ENCODE measurements at places on chromosomes 7 and 10.

GRCh38 chr7:75646571-75647102 lies 92.1 kb downstream of the HIP1 start:
- DNase-seq, result no peak

GRCh38 chr7:77409739-77410547 lies 6.2 kb downstream of the GSAP start:
- DNase-seq, result no peak

GRCh38 chr7:145224775-145225174 lies 388.9 kb upstream of the TPK1 start:
- DNase-seq, result no peak

GRCh38 chr7:44953156-44953555 lies 25.7 kb downstream of the MYO1G start:
- DNase-seq, result no peak

DNA sequence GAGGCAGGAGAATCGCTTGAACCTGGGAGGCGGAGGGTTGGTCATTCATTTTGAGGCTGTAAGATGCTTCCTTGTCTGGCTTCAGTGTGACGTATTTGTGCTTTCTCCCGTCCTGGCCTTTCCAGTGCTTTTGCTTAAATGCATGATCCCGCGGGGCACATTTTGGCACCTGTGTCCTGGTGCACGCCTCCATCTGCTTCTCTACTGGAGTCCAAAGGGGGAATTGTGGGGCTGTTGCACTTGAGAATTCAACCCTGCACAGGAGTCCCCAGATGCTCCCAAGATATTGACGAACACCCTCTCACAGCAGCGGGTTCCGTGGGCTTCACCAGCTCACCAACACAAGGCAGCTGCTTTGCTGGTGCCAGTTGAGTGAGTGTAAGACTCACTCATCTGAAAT lies 10.3 kb upstream of the LRRC27 start:
- no peak for DNase-seq

DNA sequence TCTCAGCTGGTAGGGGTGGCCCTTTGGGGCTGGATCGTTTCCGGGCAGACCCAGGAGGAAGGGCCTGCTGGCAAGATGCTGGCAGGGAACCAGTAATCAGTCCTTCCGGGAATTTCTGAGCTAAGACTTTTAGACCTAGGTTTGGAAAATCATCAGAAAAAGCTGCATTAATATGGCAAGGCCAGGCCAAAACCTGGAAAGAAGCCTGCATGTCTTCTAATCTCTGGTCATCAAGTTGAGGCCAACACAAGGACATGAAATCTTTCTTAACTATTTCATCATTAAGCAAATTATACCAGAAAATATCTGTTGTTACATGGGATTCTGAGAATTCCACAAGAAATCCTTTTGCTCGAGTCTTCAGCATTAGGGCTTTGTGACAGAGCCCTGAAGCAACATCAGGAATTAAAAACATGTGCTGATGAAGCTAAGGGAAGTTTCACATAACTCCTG lies 19.9 kb downstream of the CPA1 start:
- DNase-seq, result no peak

DNA sequence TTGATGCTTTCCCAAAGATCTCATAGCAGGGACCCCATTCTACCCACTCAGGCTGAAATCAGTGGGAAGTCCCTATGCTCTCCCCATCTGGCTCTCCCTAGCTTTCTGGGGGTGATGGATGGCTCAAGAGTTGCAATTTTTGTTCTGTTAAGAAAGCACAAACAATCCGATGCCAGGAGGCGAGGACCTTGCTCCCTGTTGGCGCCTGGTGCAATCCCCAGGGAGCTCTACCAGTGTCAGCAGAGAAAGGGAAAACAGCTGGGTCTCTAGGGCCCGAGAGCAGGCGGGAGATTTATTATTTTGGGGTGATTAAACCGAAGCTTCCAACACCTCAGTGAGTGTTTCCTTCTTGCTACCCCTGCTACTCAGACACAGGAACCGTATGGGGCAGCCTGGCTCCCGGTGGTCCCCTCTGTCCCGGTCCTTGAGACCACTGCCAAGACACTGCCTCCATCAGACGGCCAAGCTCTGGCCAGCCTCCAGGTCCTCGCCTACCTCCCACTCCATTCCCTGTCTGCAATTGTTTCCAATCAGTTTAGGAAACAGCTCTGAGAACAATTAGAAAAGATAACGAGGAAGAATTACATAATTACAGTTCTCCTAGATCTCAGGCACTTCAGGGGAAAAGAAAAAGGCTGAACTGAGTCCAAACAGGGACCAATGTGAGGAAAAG lies 147.9 kb downstream of the PLXNA4 start:
- DNase-seq, result no peak

- no peak for DNase-seq
These were observed 212.6 kb downstream of the CHCHD3 start for GRCh38 chr7:132869166-132869861.

- no peak for DNase-seq
These were observed 43.8 kb downstream of the EXOC6 start for GRCh38 chr10:92891885-92892690.

DNA sequence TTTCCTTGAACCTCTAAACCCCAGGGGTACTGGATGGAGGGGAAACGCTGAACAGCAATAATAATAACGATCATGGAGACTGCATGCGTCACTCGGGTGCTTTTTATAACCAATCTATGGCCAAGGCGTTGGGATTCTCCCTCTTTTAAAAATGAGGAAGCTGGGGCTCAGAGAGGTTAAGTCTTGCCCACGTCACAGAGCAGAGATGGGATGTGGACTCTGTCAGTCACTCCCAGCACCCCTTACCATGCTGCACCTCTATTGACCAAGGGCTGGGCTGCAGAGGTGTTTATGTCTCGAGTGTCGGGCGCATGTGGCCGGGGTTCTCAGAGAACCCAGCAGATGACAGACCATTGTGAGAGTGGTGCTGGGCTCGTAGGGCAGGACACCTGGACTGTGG lies 129.9 kb downstream of the CDH23 start:
- DNase-seq, result no peak

DNA sequence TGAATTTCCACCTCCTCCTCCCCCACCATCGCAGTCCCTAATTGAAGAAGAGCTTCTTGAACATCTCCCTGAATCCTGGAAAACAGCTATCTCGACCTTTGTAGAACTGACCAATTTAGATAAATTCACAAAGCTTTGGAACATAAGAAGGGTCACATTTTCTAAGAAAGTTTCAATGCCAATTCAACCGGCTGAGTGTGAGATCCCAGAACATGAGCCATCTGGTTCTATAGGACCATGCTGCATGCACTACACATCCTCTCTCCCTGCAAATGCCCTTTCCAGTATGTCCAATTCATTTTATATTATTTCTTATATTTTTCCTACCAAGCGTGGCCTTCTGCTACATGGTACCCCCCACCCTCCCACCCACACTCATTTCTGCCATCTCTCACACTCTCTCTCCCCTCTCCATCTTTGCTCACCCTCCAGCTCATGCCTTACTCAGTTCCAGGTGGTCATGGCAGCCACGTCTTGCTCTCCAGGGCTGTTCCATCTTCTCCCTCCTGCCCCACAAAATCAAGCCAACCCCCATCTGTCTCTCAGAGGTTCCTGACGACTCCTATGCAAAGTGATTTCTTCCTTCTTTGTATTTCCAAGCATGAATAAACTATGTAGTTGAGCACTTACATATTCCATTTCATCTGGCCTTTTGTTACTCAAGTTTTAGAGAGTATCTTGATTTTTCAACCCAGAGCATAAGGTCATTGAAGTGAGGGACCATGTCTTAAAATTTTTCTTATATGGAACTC lies 19.3 kb downstream of the FRMD4A start:
- DNase-seq, result no peak

DNA sequence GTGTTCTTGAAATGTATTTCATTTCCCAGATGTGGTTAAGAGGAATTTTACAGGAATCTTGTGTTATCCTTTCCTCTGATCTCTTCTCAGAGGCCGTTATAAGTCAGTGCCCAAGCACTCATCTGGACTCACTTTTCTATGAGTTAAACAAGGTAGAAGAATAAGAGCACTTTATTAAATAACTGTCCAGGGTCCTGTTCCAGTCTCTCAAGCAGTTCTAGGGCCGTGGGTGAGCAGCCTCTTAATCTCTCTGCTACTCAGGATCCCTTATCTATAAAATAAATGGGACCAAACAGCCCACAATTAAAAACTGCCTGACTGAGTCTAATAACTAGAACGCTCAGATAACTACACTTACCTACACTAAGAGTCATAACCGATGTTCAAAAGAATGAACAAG lies 111.2 kb downstream of the OSBPL3 start:
- no peak for DNase-seq

DNA sequence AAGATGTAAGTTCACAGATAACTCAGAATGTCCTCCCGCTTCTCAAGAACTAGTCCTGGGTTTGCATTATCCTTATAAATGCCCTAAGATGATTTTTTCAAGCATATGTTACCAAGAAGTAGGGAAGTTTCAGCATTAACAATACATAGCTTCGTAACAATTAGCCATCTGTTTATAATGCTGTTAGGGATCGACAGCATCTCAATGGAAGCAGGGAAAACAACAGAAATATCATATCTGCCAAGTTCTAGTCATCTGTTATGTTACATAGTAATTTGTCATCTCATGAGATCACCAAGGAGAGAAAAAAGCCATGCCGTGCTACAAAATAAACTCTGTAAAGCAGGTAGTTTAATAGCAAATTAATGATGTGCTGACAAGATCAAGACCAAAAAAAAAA lies 731.5 kb upstream of the C7orf33 start:
- DNase-seq, result no peak

- DNase-seq, result no peak
These were observed 224.9 kb downstream of the SKIDA1 start for GRCh38 chr10:21300551-21300950.

- no peak for DNase-seq
These were observed 71.0 kb downstream of the DLG5 start for GRCh38 chr10:77855404-77856155.

GRCh38 chr7:11613292-11613930 lies 218.6 kb downstream of the THSD7A start:
- DNase-seq, result no peak

DNA sequence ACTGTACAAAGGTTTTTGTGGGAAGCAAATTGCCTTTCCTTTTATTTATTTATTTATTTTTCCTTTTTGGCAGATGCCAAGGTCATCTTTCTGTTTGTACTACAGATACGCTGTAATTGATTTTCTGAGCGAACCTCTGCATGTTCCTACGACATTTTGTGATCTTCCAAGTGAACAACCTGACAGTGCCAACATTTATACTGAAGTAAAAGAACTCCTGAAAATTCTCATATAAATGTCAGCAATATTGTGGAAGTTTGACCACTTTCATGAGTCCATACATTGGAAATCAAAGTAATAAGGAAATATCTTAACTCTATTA lies 86.8 kb upstream of the EEPD1 start:
- DNase-seq, result no peak

GRCh38 chr7:141575654-141576448 lies 24.6 kb downstream of the AGK start:
- no peak for DNase-seq

GRCh38 chr7:50727072-50727471 lies 55.6 kb downstream of the GRB10 start:
- DNase-seq, result no peak

DNA sequence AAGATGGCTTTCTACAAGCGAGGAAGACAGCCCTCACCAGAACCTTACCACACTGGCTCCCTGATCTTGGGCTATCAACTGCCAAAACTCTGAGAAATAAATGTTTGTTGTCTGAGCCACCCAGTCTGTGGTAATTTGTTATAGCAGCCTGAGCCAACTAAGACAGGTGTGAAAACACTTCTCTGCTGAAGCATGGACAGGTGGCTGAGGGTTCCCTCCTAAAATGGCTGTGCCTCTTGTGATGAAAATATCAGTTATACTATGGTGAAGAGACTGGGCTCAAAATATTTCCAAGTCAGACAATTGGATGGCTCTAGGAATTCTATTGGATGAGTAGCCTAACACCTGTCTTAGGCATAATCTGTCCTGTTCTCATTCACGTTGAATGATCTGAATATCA lies 78.1 kb downstream of the CDK1 start:
- no peak for DNase-seq

GRCh38 chr10:89332123-89332633 lies 4.4 kb downstream of the IFIT3 start:
- DNase-seq, result no peak

DNA sequence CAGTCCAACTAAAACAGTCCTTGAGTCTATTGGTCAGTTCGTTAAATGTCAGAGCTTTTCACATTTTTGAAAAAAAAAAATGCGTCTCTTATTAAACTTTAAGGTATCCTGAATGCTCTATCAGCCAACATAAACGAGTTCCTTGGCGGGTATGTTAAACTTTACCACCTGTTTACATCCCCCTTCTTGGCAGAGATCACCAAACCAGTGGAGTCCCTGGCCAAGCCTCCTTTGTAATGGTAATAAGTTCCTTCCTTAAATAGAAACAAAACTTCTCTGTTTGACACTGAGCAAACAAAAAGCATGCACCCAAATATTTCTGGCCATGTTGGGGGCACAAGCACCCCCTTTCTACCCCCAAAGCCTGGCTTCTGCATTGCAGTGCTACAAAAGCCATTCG lies 3.2 kb downstream of the TRIL start:
- no peak for DNase-seq

- DNase-seq, result no peak
These were observed 2.1 kb downstream of the TBX20 start for GRCh38 chr7:35251606-35252310.

- DNase-seq, result no peak
These were observed 132.7 kb downstream of the NEURL1 start for GRCh38 chr10:103626178-103626577.

DNA sequence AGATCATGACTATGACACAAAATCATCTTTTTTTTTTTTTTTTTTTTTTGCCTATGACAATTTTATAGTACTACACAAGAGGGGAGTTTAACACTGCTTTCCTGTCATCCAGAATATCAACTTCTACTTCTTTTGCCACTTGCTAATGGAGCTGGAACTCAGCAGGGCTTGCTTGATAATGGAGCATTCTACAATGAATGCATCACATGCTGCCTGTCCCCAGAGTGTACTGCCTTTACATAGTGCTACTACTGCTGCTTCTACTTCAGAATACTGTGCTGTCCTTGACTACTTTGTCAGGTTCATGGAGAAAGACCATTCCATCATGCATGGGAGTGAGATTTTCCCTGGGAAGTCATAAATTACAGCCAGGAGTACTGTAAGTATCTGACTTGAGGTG lies 338.6 kb upstream of the SEMA3A start:
- DNase-seq, result no peak

DNA sequence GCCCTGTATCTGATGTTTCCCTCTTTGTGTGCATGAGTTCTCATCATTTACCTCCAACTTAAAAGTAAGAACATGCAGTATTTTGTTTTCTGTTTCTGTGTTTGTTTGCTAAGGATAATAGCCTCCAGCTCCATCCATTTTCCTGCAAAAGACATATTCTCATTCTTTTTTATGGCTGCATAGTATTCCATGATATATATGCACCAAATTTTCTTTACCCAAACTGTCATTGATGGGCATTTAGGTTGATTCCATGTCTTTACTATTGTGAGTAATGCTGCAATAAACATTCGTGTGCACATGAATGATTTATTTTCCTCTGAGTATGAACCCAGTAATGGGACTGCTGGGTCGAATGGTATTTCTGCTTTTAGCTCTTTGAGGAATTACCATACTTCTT lies 163.4 kb downstream of the TMEM26 start:
- DNase-seq, result no peak

GRCh38 chr7:26061678-26062603 lies 90.1 kb upstream of the NFE2L3 start:
- peak; percentile 62 for DNase-seq

GRCh38 chr7:71424166-71425035 lies 292.5 kb downstream of the GALNT17 start:
- no peak for DNase-seq

Data from stimulated activated CD8-positive, alpha-beta memory T cell treated with anti-CD3 and anti-CD28 coated beads, Interleukin-15, amount 100 ng/mL, for 1 hour (primary cell).